ENCODE measurements at places on chromosomes 7 and 10.

DNA sequence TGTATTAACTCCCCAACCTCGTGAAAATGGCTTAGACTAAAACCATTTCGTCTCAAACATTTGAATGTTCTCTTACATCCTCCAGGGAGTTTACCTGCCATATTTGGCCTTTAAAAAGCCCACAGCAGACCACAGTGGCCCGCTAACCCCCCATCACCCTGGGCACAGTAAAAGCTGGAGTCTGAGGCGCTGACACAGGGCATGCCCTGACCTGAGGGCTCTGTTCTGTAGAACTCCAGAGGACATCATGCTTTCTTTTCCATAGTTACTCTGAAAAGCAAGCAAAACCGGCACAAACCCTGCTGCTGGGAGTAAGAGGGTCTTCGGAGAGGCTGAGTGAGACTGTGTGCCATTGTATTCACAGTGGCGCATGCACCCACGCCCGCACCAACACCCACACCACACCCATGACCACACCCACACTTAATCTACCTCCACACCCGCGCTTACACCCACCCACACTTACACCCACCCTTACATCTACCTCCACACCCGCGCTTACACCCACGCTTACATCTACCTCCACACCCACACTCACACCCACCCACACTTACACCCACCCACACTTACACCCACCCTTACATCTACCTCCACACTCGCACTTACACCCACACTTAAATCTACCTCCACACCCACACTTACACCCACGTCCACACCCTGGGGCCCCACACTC, 32.1 kb downstream of the LRRC27 start:
- DNase-seq: no peak

- DNase-seq: no peak
These were observed 65.4 kb downstream of the NEURL1 start for GRCh38 chr10:103558911-103559310.

DNA sequence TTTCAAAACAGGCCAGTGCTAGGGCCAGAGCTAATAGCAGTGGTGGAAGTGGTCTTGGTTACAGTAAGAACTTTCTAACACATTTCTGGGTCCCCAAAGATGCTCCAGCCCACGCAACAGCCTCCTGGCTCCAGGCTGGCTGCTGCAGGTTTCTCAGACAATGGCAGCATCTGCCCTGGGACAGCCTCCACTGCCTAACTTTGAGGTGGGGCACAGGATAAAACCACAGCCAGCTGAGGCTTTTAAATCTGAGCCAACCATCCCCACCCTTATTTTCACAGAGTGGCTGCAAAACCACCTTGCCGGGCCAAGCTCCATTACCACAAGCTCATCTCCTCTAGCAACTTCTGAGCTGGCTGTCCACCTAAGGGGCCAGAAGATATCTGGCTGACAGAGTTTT, 84.8 kb downstream of the FAM53B start:
- no peak for DNase-seq

DNA sequence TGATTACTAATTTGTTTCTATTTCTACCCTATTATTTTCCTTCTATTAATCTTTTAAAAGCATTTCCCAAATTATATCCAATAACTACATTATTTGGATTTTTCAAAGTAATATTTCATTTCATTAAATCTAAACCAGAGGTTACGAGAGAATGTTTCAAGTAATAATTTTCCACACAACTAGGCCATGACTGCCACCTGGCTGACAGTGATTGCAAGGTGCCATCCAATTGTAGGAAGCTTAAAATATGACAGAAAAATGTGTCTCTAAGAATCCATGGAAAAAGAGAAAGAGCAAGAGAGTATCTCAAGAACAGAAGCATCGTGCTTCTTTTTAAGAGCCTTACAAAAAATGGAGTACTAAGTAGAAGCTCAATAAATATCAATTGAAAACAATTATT, 48.7 kb downstream of the TPK1 start:
- DNase-seq: no peak

GRCh38 chr7:131637859-131638258, 81.4 kb upstream of the PODXL start:
- DNase-seq: no peak

DNA sequence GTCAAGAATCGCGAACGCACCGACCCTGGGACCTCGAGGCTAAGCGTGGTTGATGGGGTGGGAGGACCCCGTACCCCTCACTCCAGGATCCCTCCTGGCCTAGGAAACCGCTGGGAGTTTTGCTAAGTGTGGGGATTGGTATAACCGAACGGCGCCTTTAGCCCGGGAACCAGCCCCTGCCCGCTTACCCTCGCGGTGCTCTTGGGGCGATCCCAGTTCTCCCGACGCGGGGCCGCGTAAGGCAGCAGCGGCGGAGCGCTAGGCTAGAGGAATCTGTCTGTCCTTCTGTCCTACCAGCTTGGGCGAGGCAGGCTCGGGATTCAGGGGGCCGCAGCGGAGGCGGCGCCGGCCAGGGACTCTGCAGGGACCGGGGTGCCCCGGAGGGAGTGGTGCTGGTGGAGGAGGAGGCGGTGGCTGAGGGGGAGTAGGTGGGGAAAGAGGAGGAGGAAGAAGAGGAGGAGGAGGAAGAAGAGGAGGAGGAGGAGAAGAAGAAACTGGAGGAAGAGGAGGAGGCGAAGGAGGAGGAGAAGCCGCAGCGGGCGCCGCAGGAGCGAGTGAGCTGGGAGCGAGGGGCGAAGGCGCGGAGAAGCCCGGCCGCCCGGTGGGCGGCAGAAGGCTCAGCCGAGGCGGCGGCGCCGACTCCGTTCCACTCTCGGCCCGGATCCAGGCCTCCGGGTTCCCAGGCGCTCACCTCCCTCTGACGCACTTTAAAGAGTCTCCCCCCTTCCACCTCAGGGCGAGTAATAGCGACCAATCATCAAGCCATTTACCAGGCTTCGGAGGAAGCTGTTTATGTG, 439 bp upstream of the EMX2 start:
- peak; percentile 10 for DNase-seq

DNA sequence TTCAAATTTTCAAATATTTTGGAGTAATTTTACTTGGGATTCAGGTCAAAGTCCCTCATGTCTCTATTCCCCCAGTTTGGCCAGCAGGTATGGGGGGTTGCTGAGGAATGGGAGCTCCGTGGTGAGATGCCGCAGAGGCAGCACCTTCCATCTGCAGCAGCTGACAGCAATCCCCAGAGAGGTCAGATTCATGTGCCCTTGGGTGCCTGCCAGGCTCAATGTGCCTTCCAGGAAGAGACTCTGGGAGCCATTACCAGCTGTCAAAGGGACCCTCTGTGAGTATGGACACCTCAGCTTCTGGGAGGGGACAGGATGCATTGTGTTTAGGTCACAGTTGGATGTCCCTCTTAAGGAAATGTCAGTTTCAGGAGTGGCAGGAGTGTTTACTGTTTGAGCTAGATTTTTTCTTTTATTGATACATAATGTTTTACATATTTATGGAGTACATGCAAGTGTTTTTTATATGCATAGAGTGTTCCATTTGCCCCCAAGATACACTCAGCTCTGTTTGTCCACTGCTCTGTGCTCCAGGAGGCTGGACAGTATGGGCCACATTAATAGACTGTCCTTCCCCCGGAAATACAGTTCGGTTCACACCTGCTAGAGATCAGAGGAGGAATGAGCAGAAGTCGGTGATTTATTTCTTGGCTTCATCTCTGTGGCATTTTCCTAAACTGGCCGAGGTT, 75.3 kb upstream of the GRB10 start:
- no peak for DNase-seq

DNA sequence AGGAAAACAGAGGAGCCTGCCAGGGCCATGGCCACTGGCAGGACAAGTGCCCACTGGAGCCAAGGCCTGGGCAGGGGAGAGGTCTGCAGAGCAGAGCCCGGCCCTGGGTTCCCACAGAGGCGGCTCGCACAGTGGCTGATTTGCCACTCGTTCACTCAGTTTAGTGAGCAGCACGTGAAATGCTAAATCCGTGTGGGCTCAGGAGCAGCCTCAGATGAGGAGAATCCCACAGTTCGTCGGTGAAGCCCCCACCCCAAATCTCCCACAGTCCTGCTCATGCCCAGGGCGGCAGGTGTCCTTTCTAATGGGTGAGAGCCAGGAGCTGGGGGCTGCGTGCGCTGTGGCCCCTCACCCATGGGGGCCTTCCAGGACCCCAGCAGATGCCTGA, 107.7 kb upstream of the FAM20C start:
- DNase-seq: no peak

DNA sequence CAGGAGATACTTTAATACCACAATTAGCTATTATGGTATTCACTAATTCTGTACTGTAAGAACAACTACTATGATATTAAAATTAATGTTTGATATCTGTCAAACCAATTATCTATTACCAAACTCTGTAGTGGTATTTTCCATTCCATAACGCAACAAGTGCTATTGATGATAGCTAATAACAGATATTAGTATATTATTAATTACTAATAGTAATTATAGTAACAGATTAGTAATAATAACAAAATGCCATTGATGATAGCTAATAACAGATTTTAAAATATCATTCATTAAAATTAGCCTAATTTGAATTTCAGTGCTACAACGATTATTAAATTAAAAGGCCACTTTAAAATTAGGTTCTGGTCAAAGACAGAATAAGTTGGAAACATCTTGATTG, 93.5 kb downstream of the BTRC start:
- DNase-seq: no peak

DNA sequence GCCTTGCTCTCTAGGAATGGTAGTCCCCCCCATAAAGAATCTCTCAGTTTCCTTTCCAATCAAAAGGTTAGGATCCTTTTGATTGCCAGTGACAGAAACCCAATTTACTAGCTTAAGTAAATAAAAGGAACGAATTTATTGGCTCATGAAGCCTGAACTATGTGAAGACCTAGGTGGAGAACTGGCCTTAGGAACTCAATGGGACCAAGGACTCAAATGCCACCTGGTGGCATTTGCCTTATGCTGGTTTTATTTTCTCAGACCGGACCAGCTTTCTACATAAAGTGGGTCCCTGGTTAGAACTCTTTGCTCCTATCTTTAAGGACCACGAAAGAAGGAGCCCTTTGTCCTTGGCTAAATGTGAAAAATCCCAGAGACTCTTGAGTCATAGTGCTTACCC, 25.4 kb downstream of the CFTR start:
- DNase-seq: peak; percentile 51

GRCh38 chr7:39606941-39607340, 16.4 kb upstream of the RALA start:
- DNase-seq: no peak

- no peak for DNase-seq
These were observed 60.5 kb upstream of the GHITM start for GRCh38 chr10:84078771-84079170.

GRCh38 chr7:154188330-154188729, 136.1 kb downstream of the DPP6 start:
- DNase-seq: no peak

GRCh38 chr10:79166741-79167140, 98.0 kb downstream of the ZMIZ1 start:
- no peak for DNase-seq

DNA sequence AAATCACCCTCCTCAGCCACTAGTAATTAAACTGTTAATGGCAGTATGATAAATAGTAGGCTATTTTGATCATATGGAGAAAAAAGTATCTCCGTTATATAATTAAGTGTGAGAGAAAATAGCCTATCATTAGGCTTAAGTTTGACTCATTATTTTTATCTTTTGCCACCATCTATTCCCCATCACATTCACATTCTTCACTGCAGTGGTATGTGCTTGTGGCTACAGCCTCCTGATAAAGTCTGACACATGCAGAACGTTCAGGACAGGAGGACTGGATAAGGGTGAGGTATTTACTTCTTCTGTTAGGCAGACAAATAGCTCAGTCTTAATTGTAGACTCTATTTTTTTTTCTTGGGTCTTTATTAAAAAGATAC, 5.8 kb downstream of the NEBL start:
- DNase-seq: no peak

GRCh38 chr7:139635526-139636302, 112.2 kb downstream of the CLEC2L start:
- no peak for DNase-seq

GRCh38 chr7:139231513-139232376, 708 bp downstream of the UBN2 start:
- DNase-seq: peak; percentile 44

GRCh38 chr7:77217474-77218185, 18.0 kb upstream of the FGL2 start:
- DNase-seq: no peak

GRCh38 chr7:83429493-83429892, 219.4 kb downstream of the SEMA3E start:
- no peak for DNase-seq

DNA sequence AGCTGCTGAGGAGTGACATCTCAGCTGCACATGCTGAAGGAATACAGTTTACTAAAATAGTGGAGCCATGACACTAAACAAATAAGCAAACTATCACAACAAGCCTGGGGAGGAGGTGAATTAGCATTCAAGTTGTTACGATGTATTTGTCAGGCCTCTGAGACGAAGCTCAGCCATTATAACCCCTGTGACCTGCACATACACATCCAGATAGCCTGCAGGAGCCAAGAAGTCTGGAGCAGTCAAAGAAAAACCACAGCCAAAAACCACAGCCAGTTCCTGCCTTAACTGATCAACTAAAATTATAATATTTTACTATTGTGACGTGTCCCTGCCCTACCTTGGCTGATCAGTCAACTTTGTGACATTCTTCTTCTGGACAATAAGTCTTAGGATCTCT, 68.6 kb downstream of the NSUN6 start:
- DNase-seq: no peak

DNA sequence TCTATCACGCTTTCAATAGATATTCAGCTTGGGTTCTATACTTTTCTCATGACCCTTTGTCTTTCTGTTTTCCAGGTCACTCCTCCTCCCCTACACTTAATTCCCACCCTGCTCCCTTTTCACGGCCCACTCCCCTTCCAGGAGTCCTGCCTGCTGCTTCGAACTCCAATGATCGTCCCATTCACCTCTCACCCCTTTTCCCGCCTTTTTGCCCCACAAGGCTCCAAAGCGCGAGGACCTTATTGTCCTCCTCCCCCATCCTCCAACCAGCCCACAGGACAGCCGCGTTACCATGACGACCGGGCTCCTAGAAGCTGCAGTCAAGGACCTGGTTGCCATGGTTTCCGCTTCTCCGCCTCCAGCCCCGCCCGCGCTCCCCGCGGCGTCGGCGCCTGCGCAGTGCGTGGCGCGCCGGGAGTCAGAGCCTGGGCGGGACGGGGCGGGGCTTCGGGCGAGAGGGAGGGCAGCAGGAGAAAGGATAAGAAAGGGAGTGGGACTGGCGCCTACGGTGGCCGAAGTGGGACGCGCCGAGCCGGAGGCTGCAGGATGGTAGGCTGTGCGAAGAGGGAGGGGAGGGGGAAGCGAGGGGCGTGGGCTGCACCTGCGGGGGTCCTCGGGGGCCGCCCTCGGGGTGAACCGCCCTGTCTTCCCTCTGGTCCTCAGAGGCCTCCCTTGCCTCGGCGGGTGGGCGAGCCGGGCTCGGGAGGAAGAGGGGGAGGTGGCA, at the start of gene AP1S1:
AP1S1 (plus strand) TSS at position 508 of the 724 bp plus-strand sequence; CDS start at position 547, 39 bp downstream.
- peak; percentile 99 for DNase-seq

All from RPMI8226 (cell line).